Stimulated activated CD8-positive, alpha-beta memory T cell treated with anti-CD3 and anti-CD28 coated beads, Interleukin-7, amount 100 ng/mL, for 1 hour (primary cell): ENCODE measurements at places on chromosomes 3 and 15.

DNA sequence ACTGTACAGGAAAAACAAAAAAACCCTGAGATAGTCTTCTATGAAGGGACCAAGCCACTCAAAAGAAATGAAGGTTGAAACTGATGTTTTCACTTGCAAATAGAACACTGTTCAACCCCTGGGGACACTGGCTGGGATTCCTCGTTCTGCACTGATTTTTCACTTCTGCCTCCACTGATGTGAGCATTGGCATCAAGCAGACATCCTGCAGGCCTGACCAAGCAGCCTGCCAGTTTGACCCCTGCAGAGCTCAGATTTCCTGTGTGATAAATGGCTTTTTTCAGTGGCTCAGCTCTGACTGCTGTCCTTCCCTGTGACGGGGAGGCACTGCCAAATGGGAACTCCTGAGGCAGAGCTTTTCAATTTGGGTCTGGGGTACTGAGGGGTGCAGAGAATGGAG lies 50.0 kb downstream of the RASGRP1 start:
- DNase-seq: no peak

DNA sequence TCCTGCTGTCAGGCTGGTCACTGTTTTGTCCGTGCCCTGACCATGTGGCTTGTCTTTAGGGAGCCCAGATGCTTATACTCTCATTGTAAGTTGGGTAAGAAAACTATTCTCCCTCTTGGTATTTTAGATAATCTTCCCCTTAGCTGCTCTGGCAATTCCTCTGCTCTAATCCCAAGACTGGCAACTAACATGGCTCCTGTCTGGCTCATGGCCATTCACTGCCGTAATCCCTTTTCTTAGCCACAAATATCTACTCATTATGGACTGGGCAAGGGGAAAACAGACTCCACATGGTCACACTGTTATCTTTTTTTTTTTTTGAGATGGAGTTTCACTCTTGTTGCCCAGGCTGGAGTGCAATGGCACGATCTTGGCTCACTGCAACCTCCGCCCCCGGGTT lies 38.8 kb downstream of the TYRO3 start:
- no peak for DNase-seq

DNA sequence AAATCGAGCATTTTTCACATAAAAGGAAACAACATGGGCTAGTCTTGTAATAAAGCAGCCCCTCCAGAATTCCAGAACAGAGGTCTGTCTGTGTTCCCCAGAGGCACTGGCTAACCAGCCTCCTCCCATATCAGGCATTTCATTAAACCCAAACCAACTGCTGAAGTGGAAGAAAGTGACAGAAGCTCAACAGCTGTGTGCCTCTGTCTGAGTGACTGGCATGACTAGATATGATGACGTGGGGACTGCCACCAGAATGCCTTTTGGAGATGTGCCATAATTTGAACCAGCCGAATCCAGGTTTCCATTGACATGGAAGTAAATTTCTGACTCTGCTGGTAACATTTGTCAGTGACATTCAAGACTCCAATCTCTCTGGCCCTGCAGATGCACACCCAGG lies 8.7 kb downstream of the LIMD1 start:
- DNase-seq: no peak

GRCh38 chr3:189322339-189322738 lies 150.6 kb downstream of the TPRG1 start:
- DNase-seq: no peak
